Fibroblast of skin of back (primary cell): ENCODE measurements at places on chromosomes 16 and 17.

DNA sequence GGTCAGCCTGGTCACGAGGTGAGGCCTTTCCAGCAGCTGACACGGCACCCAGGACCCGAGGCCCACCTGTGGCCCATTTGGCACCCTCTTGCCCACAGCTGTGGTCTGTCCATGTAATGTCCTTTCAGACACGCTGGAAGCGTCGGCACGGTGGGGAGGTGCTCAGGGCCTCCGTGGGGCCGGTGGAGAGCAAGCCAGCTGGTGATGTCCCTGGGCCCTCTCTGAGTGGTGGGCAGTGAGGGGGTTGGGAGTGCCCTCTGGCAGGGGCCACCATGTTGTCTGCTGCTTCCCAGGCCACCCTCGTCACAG lies 97.3 kb upstream of the ZNF469 start:
- no peak for DNase-seq

DNA sequence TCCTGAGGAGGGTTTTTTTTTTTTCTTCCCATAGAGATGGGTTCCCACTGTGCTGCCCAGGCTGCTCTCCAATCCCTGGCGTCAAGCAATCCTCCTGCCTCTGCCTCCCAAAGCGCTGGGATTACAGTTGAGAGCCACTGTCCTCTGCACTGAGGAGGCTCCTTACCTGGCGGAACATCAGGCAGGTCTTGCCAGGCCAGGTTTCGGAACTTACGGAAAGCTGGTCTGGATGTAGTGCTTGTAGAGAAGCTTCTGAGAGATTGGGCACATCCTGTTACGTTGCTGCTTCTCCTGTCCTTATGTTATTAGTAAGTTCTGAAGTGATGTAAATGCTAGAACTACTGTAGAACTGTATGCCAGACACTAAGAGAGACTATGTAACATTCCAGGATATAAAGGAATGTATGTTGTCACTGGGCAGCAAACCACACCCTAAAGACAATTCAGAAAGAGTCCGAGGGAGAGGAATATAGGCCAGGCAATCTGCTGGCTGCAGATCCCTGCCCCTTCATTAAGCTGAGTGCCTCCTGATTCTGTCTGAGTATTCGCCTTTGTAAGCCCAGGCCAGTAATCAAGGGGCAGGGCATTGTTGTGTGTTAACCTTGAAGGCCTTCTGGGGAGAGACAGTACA lies 21.1 kb downstream of the ETV4 start:
- peak; percentile 84 for DNase-seq

DNA sequence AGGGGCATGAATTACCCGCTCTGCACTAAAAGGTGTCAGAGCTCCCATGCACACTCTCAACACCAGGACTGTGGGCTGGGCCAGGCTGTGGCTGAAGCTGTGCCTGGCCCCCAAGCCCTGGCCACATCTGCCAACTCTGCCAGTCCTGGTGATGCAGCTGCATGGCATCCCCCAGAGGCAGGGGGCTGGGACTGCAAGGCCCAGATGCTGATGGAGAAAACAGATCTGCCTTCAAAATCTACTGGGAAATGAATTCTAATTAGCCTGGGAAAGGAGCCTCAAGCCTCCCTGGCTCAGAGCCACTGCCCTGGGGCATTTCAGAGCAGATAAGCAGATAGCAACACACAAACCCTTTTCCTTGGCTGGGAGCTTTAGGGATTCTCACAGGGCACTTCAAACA lies 3.4 kb downstream of the CHST6 start:
- DNase-seq = no peak

DNA sequence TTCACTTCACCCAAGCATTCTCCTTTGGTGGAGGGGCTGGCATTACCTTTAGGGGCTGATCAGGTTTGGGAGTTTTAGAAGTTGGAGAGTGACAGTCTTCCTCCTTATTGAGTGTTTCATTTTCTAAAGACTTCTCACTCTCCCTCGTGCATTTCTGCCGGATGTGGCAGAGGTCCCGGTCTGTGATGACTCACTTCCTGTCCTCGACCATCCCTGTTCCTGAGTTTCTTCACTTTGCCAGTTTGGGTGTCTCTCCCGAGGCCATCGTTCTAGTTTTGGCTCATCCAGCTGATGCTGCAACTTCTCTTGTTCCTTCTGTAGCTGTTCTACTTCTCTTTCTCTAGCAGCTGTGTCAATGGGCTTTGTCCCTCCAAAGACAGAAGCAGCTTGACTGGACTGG lies 104.3 kb downstream of the PHKB start:
- peak; percentile 66 for DNase-seq

- no peak for DNase-seq
These were observed 6.4 kb upstream of the ITGAX start for GRCh38 chr16:31348579-31348978.

GRCh38 chr16:14388243-14388642 lies 241.8 kb downstream of the PARN start:
- no peak for DNase-seq

DNA sequence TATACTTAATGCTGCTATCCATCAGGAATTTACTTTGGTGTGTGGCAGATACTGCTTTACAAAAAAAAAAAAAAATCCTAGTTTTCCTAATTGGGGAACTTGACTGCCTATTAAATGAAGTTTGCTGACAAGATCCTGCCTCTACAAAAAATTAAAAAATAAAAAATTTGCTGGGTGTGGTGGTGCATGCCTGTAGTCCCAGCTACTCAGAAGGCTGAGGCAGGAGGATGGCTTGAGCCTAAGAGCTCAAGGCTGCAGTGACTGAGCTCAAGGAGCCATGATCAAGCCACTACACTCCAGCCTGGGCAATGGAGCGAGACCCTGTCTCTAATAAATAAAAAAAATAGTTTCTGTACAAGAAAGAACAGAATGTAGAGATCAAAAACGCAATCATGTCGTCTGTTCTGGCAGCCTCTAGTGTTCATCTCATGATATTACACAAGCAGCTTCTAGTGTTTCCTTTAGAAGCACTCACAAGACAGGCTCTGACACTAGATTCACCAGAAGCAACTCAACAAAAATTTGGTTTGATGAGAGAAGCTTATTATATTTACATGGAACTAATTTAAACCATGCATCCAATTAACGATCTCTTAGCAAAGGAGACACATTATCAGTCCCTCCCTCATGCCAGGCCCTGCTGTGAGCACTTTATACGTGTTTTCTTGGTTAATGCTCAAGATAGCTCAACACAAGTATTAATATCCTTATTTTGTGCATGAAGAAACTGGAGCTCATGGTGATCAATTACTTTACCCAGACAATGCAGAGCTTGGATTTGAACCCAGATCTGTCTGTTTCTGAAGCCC lies 6.8 kb upstream of the KRTAP17-1 start:
- peak; percentile 70 for DNase-seq

- no peak for DNase-seq
These were observed 664.4 kb upstream of the CDH8 start for GRCh38 chr16:62700426-62701294.

DNA sequence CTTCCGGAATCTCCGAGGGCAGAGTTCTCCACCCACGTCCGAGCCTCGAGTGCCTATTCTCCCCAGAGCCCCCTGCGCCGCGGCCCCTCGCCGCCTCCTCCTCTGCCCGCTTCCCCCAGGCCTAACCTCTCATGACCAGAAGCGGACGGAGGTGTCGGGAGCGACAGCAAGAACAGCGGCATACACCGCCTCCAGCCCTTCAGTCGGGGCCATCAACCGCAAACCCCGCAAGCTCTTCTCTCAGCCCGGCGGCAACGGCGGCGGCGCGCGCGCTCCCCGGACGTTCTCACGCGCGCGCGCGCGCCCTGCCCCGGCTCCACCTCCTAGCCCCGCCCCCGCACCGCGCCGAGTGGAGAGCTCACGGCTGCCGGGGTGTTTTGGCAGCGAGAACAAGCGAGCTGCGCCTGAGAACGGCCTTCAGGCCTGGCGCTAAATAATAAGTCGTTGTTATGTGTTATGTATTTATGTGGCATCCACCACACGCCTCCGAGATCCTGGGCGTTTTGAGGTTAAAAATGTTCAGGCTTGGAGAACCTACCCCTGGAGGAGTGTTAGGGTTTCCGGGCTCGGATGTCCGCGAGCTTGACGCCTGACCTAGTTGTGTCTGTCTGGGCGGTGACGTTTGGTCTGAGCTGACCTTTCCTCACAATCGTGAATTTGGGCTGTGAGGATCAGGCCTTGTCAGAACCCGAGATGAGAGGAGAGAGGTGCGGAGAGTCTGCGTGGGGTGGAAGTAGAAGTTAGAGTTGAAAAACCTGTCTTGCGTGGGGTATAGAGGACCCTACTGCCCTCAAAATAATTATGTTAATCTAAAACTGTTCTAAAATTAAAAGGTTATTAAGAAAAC lies at the start of gene RNFT1:
TSS of gene RNFT1 (minus strand) at position 259 of the 847 bp plus-strand sequence. CDS start at position 182, 77 bp downstream.
- peak; percentile 82 for DNase-seq

DNA sequence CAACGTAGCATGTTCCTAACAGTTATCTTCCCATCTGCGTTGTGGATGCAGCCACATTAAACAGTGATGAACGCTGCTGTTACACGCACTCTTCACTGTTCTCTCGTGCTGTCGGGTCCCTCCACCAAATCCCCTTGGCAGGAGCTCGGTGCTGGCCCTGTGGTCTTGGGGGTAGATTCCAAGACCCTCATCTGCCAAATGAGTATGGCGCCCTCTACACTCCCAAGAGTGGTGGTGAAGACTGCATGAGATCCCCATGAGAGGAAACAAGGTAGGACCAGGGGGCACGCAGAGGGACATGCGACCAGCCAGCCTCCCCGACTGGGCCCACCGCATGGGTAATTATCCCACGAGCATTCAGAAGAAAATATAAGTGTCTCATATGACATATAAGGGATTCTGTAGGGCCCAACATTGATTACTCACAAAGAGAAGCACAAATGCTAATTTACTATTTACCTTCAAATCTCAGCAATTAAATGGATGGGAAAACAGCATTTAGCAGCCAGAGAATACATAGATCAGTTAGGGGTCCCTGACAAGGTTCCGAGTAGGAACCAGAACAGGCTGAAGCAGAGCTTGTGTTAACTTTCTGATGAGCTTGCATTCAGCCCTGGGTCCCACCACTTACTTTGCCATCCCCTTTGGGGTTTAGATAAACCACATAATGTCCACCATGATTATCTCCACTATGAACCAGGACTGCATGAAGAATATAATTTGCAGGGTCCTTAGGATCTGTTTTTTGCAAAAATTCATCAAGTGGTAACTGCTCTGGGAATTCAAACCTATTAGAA lies 23.8 kb downstream of the LITAFD start:
- no peak for DNase-seq

DNA sequence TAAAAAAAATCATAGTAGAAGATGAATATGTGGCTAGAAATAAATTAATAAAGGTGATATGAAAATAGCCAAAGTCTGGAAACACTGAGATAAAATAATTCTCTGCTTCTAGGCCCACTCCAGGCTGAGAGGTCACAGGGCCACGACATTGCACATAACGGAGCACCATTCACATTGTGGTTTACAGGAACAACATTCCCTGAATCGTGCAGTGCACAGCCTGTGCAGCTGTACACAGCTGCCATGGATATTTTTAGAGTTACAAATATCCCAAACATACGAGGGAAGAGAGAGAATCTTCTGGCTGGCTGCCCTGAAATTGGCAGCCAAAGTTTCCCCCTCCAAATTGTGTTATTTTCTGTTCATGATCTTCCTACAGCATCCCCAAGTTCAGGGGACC lies 68.8 kb downstream of the GSG1L start:
- DNase-seq = no peak

DNA sequence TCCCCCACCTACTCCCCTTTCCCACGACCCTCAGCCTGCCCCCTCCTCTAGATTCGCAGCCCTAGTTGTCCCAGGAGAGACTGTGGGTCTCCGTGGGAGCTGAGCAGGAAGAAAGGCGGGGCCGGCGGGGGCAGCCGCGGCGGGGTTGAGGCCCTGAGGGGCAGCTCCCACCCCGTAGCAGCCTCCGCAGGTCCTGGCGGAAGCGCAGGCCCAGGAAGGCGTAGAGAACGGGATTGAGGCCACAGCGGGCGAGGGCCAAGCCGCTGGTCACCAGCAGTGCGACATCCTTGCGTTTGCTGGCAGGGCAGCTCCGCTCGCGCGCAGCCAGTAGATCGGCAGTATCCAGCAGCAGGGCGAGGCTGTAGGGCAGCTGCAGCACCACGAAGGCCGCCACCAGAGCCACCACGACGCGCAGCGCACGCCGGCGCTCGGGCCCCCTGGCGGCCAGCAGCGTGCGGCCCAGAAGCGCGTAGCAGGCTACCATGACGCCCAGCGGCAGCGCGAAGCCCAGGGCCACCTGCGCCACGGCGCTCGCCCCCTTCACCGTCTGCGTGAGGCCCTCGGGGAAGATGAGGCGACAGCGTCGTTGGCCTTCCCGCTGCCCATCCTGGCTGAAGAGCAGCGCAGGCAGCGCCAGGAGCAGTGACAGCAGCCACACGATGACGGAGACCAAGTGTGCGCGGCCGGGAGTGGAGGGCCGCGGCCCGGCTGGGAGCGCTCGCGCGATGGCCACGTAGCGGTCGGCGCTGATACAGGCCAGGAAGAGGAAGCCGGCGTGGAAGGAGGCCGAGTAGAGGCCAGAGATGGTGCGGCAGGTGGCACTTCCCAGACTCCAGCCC lies 1.9 kb downstream of the CCR10 start:
- peak; percentile 81 for DNase-seq

DNA sequence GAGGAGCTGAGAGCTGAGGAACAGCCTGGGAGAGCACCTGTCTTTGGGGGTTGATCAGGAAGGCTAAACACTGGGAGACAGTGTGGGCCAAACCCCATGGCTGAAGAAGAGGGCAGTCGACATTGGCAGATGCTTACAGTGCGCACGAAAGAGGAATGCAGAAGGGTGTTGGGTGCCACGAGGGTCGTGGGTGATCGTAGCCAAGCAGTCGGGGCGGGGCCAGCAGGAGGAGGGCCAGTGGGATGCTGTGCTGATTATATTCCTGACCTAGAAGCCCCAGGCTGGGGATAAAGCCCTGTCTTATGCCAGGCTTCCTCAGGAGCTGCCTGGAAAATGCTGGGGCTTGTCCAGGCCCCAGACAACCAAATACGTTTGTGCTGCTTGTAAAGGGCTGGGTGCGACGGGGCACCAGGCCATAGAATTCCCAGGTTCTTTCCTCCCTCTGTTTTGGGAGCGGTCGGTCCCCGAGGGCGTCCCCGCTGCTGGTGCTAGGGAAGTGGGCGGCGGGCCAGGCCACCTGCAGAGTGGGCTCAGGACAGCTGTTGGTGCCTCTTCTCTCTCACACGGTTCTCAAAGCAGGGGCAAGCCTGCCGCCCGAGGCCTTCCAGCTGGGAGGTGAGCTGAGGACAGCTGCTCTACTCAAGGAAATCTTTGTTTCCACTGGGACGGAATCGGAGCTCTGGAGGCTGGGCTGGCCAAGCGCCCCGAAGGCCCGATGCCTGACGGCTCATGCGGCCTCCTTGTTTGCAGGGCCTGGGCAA lies 10.0 kb downstream of the C1QTNF1 start:
- no peak for DNase-seq
